Left ventricle myocardium inferior (tissue), 1 donor: ENCODE measurements at places on chromosomes 2 and 18.

DNA sequence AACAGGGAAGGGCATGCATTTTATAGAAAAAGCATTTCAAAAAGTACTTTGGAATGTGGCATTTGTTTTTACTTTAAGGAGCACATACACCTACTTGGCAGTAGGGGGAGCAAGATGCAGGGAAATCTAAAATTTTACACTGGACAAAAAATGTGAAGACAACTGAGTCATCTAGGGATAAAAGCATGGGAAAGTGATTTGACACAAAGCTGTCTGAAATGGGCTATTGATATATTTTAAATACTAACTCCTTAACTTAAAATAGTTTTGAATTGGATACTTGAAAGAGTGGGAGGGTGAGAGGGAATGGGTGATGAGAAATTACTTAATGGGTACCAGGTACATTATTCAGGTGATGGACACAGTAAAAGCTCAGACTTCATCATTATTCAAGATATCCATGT lies 15.8 kb downstream of the TMEM200C start:
- H3K36me3 ChIP-seq, result no peaks in the 10 kb centered on the region
- H3K4me3 ChIP-seq, result no peak overlapping the region
- peaks cover 67% of the 10 kb centered on the region for H3K27me3 ChIP-seq
- DNase-seq, result no peak

DNA sequence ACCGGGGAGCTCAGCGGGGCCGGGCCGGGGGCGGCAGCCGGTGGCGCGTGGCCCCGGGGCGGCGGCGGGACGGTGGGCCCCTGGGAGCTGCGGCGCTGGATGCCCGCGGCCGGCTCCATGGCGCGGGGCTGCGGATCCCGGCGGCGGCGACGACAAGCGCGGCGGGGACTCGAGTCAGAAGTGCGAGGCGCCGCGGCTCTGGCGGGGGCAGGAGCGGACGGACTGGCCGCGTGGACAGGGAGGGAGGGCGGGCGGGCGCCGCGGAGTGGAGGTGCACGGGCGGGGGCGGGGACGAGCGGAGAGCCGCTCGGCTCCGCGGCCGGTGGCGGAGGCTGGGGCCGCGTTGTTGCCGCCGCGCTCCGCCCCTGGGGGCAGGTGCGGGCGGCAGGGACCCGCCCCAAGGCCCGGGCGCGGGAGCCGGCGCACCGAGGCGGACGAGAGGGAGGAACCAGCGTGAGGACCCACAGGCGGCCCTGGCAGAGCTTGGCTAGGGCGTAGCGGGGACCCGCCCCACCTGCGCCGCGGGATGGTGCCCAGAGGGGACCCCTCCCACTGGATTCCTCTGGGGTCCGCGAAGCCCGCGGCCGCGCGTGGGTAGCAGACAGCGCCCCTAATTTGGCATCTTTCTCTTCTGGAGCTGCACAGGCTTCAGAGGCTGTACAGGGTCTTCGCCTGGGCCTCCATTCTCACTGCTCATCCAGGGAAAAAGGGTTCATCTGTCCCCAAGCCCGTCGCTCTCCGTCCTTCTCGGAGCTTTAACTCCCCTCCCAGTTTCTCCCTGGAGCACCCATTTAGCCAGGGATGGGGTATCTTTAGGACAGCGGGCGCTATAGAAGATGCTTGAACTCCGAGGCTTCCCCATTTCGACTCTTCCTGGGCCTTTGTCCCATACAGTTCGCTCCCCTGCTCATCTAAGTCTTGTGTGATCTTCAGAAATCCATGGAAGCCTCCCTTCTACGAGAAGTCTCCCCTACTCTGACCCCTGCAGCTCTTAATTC lies at the start of gene TMEM163:
Gene TMEM163, minus strand, starts transcription at position 184 of the 998 bp plus-strand sequence.
- peak within 1 kb of the TSS; percentile 67 for H3K4me3 ChIP-seq
- no peak for DNase-seq
- no peak within 1 kb of the TSS for H3K27ac ChIP-seq
- no peaks in the 10 kb centered on the region for H3K36me3 ChIP-seq

DNA sequence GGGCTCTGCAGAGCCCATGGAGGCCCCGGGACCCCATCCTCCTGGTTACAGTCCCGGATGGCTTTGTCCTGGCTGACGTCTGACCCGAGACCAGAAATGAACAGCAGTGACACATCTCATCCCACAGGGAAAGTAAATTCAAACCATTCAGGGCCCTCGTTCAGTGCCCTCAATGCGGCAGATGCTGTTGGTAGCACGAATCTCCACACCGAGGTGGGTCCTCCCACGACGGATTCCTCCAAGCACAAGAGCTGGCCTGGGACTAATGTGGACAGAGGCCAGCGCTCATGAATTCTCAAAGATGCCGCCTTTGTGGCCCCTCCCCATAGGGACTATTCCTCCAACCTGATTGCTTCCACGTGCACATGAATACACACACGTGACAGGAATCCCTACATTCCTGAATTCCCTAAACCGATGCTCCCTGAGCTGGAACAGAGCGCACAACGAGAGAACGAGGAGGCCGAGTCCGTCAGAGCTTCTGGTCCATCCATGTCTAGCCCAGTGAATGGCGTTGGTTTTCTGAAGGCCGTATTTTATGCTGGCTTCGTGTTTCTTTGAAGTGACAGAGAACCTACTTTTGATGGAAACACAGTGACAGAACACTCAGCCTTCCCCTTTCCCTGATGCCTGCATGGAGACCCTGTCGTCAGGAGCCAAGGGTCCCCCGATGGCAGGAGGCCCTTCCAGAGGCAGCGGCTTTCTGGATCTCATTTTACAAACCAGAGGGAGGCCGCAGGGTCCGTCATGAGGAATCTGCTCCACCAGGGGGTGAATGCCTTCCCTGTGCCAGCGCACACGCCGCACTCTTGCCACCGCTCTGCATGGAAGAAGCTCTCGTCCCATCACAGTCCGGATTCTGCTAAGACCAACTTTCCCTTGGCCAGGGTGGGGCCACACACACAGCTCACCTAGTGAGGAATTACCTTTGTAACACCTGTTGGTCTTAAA lies 64.3 kb upstream of the SNTG2 start:
- H3K27me3 ChIP-seq, result peaks cover 97% of the 10 kb centered on the region
- H3K4me1 ChIP-seq, result no peaks in the 10 kb centered on the region
- DNase-seq, result no peak
- H3K4me3 ChIP-seq, result no peak overlapping the region

- no peaks in the 10 kb centered on the region for H3K27me3 ChIP-seq
- H3K4me3 ChIP-seq, result no peak overlapping the region
- no peaks in the 10 kb centered on the region for H3K4me1 ChIP-seq
Observed at GRCh38 chr2:223758131-223758840, 79.1 kb downstream of the AP1S3 start.

GRCh38 chr2:237932731-237933131 lies 34.1 kb upstream of the UBE2F start:
- no peak overlapping the region for H3K27ac ChIP-seq
- DNase-seq, result no peak
- no peaks in the 10 kb centered on the region for H3K27me3 ChIP-seq
- H3K36me3 ChIP-seq, result no peaks in the 10 kb centered on the region
- H3K4me1 ChIP-seq, result peaks cover 8% of the 10 kb centered on the region

- no peaks in the 10 kb centered on the region for H3K27me3 ChIP-seq
- peaks cover 36% of the 10 kb centered on the region for H3K4me1 ChIP-seq
- H3K4me3 ChIP-seq, result no peak overlapping the region
- no peak for DNase-seq
- no peaks in the 10 kb centered on the region for H3K36me3 ChIP-seq
- no peak overlapping the region for H3K27ac ChIP-seq
Observed at GRCh38 chr18:7467708-7468466, 99.2 kb upstream of the PTPRM start.

GRCh38 chr2:241846406-241846805 lies 12.3 kb downstream of the PDCD1 start:
- H3K27ac ChIP-seq, result no peak overlapping the region
- H3K27me3 ChIP-seq, result no peaks in the 10 kb centered on the region
- H3K36me3 ChIP-seq, result no peaks in the 10 kb centered on the region
- H3K4me3 ChIP-seq, result no peak overlapping the region

- H3K27me3 ChIP-seq, result peaks cover 17% of the 10 kb centered on the region
- peaks cover 9% of the 10 kb centered on the region for H3K4me1 ChIP-seq
- no peak overlapping the region for H3K4me3 ChIP-seq
- no peak overlapping the region for H3K27ac ChIP-seq
Observed at GRCh38 chr2:10954856-10955818, 43.4 kb downstream of the KCNF1 start.

DNA sequence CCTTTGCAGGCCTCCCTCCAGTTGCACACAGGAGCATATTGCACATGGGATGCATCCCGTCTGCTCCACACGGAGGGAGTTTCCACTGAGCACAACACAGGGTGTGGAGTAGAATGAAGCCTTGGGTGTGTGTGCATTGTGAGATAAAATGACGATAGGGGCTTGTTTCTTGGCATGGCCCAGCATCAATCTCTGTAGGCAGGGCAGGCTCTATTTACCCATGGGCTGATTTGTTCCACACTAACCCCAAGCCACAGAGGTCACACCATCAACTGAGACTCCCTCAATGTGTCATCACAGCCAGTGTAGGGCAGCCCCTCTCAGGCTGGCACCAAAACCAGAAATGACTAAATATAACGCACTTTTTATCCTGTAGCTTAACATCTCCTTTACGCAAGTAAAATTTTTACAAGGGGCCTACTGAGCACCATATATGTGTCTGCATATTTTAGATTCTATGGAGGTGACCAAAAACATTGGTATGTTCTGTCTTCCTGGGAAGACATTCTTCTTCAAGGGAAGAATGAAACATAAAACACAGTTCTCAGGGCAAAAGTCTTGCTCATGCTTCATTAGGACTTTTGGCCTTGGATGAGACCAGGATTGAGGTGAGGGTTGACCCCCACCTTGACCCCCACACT lies 2.7 kb upstream of the GKN1 start:
- peaks cover 12% of the 10 kb centered on the region for H3K27me3 ChIP-seq
- H3K27ac ChIP-seq, result no peak overlapping the region
- no peak overlapping the region for H3K4me3 ChIP-seq
- DNase-seq, result no peak
- no peaks in the 10 kb centered on the region for H3K36me3 ChIP-seq

DNA sequence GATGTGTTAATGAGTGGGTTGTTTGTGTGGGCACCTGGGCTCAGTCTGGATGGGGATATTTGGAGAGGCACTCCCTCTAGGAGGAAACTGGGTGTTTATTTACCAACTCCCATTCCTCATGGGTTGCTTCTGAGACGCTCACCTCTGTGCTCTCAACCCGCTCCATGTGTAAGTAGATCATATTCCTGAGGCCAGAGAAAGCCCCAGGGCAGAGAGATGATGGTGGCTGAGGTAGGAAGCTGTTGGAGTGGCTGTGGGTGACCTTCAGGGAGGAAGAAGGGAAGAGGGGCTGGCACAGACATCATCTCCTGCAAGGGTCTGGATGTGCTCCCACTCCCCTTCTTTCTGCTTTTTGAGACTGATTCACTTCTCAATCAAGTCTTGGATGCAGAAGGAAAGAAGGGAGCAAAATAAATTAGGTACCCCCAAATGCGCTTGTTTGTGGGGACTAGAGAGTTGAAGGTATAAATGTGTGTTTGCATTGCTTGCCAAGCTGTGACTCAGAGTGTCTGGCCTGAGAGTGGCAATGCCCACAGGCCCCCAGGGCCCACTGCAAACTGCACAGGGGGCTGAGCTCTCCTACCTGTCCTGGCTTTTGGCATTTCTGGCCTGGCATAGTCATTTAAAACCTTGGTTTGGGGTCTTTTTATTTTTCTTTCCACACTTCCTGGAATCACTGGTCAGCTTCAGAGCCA lies 57.2 kb upstream of the TNP1 start:
- H3K36me3 ChIP-seq, result no peaks in the 10 kb centered on the region
- H3K27me3 ChIP-seq, result no peaks in the 10 kb centered on the region
- peaks cover 10% of the 10 kb centered on the region for H3K4me1 ChIP-seq
- no peak for DNase-seq
- H3K4me3 ChIP-seq, result no peak overlapping the region
- H3K27ac ChIP-seq, result no peak overlapping the region

GRCh38 chr2:7057865-7058400 lies 140.7 kb downstream of the RNF144A start:
- DNase-seq, result no peak
- H3K36me3 ChIP-seq, result no peaks in the 10 kb centered on the region
- H3K27me3 ChIP-seq, result no peaks in the 10 kb centered on the region
- H3K4me3 ChIP-seq, result no peak overlapping the region
- no peak overlapping the region for H3K27ac ChIP-seq

DNA sequence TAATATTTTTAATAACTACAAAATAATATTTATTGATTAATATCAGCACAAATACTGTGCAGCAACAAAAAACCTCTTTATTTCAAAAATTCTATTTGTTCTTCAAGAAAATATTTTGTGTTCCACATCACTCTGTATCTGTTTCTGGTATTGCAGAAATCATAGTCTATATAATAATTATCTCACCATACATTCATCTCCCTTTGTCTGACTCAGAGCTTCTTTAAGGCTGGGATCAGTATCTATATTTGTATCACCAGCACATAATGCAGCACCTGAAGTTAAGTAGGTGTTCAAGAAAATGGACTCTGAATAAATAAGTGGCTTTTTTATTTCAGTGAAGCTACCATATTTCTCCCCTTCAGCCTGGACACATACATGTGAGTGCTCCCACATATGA lies 1.6 kb upstream of the MARCHF4 start:
- no peak overlapping the region for H3K27ac ChIP-seq
- DNase-seq, result no peak
- peaks cover 26% of the 10 kb centered on the region for H3K4me1 ChIP-seq
- H3K36me3 ChIP-seq, result no peaks in the 10 kb centered on the region

GRCh38 chr2:56508662-56509061 lies 324.9 kb downstream of the CCDC85A start:
- DNase-seq, result no peak
- H3K4me3 ChIP-seq, result no peak overlapping the region
- no peaks in the 10 kb centered on the region for H3K36me3 ChIP-seq
- H3K4me1 ChIP-seq, result no peaks in the 10 kb centered on the region
- H3K27me3 ChIP-seq, result no peaks in the 10 kb centered on the region

- H3K27ac ChIP-seq, result no peak overlapping the region
- H3K4me3 ChIP-seq, result no peak overlapping the region
- peaks cover 13% of the 10 kb centered on the region for H3K27me3 ChIP-seq
Observed at GRCh38 chr2:120510751-120511395, 164.9 kb downstream of the INHBB start.

DNA sequence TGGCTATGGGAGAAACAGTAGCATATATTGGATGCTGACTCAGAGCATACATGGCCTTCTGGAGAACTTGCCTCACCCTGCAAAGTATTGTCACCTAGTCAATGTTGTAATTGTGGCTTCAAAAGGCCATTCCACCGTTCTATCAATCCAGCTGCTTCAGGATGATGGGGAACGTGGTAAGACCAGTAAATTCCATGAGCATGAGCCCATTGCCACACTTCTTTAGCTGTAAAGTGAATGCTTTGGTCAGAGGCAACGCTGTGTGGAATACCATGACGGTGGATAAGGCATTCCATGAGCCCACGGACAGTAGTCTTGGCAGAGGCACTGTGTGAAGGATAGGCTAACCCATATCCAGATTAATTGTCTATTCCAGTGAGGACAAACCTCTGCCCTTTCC lies 1300.1 kb upstream of the ACVR2A start:
- H3K4me3 ChIP-seq, result no peak overlapping the region
- no peaks in the 10 kb centered on the region for H3K4me1 ChIP-seq
- no peak overlapping the region for H3K27ac ChIP-seq
- no peaks in the 10 kb centered on the region for H3K27me3 ChIP-seq

- no peak for DNase-seq
- no peaks in the 10 kb centered on the region for H3K27me3 ChIP-seq
- no peaks in the 10 kb centered on the region for H3K4me1 ChIP-seq
- no peaks in the 10 kb centered on the region for H3K36me3 ChIP-seq
Observed at GRCh38 chr2:98324181-98324580, 22.1 kb upstream of the CNGA3 start.
